ENCODE measurements at places on chromosomes 12 and 14.
A peak's percentile ranks its signal among the peaks of the same experiment; 100 is the strongest.

DNA sequence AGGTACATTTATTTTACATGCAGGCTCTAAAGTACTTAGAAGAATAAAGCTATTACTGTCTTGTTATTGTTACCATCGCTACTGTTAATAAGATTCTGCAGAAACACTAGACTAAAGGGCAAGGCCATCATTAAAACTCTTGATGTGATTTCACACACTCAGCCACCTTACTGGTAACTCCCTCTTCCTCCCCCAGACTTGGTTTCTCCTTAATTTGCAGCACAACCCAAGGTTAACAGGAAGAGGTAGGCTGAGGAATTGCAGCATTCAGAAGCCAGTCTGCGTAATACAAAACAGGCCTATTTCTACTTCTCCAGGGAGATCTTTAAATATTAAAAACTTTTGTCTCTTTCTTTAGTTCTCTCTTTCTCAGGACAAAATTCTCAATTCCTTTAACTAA lies 210.3 kb downstream of the BTG1 start:
- no peak for DNase-seq

DNA sequence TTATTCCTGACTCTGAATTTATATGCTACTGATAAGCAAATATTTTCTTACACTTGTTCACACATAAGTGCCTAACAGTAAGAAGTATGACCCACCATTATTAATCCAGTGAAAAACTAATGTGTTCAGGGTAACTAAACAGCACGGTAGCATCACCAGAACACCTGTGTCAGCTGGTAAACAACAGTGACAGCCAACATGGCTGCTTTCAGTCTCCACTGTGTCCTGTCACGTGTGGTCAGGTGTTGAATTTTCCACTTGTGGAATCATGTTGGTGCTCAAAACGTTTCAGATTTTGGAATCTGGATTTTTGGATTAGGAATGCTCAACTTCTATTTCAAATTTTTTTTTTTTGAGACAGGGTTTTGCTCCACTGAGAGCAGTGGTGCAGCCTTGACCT lies 14.3 kb upstream of the ATP23 start:
- no peak for DNase-seq

DNA sequence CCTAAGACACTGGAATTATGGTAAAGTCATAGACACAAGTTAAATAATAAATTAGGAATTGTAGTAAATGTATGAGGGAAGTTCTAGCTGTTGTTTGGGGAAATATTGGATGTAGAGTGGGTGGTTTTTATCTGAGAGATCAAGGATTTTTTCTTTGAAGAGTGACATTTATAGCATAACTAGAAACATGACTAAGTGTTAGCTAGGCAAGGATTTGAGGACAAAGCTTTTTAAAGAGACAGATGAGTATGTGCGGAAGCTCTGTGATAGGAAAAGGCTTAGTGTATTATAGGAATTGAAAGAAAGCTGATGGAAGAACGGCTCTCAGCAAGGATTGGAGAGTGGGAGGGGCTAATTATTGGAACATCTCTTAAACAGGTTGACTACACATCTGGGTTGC lies 24.5 kb downstream of the PDZRN4 start:
- DNase-seq: no peak

DNA sequence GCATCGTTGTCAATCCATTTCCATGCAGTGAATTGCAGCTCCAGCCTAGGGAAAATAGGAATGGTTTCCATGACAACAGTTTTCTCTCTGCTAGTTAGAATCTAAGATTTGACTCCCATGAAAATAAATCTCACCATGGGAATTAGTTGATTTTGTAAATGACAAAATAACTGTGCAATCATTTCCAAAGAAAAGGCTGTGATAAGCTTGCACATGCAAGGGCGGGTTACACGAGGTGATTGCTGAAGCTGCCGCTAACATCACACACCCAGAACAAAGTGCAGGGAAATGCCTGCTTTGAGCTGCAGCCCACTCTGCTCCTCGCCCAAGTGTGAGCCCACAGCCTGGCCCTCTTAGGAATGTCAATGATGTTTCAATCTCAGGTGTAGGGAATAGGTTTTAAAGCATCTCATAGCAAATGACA lies 53.8 kb downstream of the TRIM9 start:
- no peak for DNase-seq

DNA sequence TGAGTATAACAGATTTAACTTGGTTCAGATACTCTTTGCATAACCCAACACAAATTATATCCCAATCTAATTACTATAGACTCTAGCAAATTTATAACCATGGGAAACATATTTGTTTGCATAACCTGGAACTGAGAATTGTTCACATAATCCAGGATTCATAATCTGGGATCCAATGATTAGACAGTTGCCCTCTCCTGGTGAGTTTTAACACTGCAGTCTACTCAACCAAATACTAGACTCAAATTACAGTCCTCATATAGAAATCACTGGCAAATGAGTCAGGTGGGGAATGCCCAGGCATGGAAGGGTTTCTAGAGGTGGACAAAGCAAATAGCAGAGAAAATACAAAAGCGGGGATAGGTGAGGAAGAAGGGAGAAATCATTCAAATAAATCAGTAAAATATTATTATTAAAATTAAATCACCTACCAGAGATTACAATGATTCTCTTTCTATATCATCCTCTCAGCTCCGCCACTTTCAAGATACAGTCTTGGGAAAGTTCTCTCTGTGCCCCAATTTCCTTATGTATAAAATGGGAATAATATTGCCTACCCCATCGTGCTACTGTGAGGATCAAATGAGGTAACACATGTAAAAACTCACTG lies 9.4 kb downstream of the GCH1 start:
- no peak for DNase-seq

- DNase-seq: no peak
These were observed 453.9 kb downstream of the FUT8 start for GRCh38 chr14:65866448-65866847.

- peak; percentile 18 for DNase-seq
These were observed 14.7 kb downstream of the PIK3C2G start for GRCh38 chr12:18275981-18276380.

DNA sequence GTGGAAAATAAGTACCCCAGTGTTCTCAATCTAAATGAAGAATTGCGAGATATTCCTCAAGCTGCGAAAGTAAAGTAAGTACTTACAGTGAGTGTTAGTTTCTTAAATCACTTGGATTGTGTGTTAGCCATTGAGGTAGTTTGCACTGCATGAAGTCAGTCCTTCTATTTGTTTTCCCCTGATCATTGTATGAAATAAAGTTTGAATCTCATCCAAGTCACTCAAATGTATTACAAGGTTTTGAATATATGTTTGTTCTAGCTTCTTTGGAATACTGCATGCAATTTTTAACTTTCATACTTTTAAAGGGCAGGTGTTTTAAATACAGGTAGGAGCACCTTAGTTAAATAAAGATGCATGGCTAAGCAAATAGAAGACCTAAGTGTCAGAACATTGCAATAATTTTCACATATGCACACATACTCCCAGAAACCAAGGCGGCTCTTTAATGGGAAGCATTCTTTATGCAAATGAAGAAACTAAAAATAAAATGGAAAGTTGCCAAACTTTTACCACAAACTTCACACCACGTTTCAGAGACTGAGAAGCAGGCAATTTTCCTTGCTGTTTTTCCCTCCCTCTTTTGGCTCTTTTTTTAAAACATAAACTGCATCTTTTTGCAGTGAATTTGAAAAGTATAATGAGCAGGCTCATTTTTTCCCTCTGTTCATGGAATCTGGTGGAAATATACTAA lies 105.6 kb downstream of the GPR135 start:
- no peak for DNase-seq

GRCh38 chr14:29587761-29588470 lies 339.7 kb downstream of the PRKD1 start:
- DNase-seq: no peak

DNA sequence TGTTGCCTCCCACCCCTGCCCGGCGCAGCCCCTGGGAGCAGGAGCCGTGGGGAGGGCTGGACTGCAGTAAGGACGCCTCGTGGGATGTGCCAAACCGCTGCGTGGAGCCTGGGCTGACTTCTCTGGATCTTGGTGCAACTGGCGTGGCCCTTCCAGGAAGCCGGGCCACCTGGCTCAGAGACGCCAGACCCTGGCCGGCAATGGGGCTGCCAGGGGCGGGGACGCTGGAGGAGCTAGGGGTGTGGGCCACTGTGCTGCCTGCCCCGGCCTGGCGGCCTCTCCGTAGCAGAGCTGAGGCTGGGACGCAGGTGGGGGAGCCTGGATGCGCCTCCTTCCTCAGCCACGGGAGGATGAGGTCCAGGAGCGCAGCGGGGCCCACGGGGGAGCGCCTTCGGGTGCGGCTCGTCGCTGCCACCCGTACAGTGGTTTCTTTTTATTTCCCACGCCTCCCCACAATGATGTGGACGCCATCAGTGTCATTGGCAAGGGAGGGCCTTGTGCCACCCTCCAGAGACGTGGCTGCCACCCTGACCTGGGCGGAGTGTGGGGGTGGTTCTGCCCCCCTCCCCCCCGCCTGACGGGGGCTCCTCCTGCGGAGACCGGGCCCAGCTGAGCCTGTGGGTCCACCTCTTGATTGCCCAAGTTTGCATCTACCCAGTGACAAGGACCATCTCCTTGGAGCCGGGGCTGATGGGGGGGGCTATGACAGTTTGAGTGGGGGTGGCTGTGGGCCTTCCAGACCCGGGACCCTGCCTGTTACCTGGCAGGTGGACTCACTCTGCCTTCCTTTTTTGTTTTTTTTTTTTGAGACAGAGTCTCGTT lies 11.3 kb downstream of the DDX51 start:
- DNase-seq: no peak

GRCh38 chr14:74429221-74429691 lies 3.2 kb upstream of the SYNDIG1L start:
- DNase-seq: no peak

DNA sequence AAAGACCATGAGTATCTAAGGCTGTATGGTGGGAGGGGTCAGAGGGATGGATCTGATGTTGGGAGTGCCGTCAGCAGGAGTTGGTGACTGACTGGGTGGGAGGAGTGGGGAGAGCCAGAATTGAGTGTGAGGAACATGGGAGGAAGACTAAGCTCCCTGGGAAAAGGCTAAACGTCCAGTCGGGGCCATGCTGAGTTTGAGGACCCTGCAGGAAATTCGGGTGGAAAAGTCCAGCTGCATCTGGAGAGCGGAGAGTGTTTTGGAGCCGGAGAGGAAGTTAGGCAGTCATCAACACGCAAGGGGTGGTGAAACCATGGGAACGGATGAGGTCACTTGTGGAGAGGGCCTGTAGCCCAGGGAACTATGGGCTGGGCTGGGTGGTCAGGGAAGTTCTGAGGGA lies 60.9 kb downstream of the ELK3 start:
- no peak for DNase-seq

GRCh38 chr12:11968048-11968383 lies 102.7 kb upstream of the BCL2L14 start:
- no peak for DNase-seq

- DNase-seq: no peak
These were observed 155.8 kb upstream of the FKBP4 start for GRCh38 chr12:2639020-2639298.

GRCh38 chr12:12626471-12626870 lies 14.8 kb downstream of the CREBL2 start:
- no peak for DNase-seq

- no peak for DNase-seq
These were observed 177.2 kb upstream of the PRICKLE1 start for GRCh38 chr12:42766754-42767153.

GRCh38 chr14:105147671-105148603 lies 20.6 kb downstream of the JAG2 start:
- DNase-seq: no peak

- peak; percentile 96 for DNase-seq
These were observed 139.3 kb upstream of the ARHGAP5 start for GRCh38 chr14:31937730-31938346.

DNA sequence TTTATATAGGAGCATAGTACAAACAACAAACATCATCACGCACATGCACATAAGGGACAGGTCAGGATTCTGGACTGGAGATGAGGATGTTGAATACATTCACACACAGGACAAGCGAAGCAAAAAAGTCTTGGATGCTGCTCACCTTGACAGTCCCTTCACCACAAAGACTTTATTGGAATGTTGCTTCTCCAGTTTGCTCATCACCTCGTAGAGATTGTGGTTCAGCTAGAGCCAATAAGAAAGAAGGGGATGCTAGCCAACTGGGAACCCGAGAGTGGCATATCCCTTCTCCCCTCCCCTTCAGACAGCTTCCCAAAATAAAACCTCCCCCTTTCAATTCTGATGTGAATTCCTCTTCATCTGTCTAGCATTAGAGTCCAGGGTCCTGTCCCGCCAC lies 25.4 kb upstream of the SMAGP start:
- no peak for DNase-seq
